Iris pigment epithelial cell (primary cell): ENCODE measurements at places on chromosomes 5 and 9.

DNA sequence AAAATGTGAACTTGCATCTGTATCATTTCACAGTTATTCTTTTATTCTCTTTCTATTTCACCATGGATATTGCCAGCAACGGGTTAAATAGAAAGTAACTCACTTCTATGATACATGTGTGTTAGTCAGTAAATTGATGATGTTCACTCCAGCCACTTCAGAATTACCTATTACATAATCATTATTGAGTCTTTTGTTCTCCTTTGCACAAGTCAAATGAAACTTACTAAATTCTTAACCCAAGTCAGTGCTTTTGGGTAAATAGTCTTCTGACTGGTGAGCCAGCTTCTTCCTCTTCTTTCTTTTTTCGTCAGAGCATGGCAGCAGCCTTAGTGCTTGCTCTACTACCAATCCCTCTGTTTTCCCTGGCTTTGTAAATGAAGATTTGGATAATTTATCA is 344.3 kb downstream of the RAB3C start:
- DNase-seq = no peak

- DNase-seq = no peak
Observed at GRCh38 chr9:2761424-2761823, 44.1 kb downstream of the KCNV2 start.

- DNase-seq = no peak
Observed at GRCh38 chr9:136595245-136596153, 49.7 kb upstream of the NOTCH1 start.

- no peak for DNase-seq
Observed at GRCh38 chr5:169303119-169303515, 2.2 kb upstream of the SLIT3 start.

- peak; percentile 23 for DNase-seq
Observed at GRCh38 chr9:27473111-27473529, 51.0 kb upstream of the IFNK start.

DNA sequence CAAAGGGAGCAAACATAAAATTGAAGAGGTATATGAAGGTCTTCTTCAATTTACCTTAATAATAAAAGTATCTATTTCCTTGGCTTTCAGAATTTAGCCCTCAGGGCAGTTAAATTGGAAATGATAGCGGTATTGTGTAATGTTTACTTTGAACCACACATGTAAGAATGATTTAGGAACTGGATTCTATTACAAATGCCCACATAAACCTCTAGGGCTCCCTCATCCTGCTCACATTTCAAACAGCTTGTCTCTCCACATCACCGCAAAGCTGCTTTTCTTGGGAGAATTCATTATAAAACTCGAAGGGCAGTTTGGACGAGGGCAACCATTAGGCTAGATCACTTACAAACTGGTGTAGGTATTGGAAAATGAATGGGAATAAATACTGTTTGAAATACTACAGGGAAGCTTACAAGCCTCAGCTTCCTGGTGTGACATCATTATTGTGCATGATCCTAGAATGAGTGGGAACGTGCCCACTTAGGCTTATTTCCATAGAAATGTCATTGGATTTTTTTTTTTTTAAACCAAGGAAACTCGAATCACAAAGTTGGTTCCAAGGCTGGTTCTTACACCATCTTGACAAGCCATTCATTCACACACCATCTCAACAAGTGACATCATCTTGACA is 47.3 kb downstream of the MTRR start:
- peak; percentile 28 for DNase-seq

DNA sequence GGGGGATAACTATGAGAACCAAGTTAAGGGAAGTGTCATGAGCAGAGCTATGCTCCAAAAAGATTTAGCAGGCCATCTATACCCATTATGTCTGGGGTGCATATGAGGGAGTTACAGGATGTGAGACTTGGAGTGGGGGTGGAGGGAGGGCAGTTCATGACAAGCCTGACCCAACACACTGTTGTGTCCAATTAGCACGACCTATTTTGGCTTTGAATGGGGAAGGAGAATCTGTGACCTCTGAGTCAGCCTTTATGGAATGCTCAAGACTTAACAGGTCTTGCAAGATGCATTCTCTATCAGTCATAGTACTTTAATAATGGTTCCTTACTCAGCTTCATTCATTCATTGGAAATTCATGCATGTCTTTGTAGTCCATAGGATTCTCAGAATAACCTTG is 71.7 kb downstream of the GRIA1 start:
- DNase-seq = peak; percentile 81

- DNase-seq = peak; percentile 71
Observed at GRCh38 chr9:96135076-96135752, 166.8 kb downstream of the HSD17B3 start.

DNA sequence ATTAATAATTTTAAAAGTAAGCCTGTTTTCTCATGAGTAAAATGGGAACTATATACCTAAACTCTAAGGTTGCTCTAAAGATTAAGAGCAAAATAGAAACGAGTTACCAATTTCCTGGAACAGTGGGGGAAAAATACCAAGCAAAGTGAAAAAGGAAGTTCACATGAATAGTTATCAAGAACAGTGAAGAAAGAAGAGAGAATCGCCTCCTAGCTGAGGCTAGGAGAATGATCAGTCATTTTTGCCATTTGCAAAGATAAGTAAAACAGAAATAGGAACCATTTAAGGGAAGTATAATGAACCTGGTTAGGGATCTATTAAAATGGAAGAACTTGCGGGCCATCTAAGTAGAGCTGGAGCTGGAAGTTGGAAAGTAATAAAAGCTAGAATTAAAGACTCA is 50.7 kb downstream of the P4HA2 start:
- peak; percentile 16 for DNase-seq

DNA sequence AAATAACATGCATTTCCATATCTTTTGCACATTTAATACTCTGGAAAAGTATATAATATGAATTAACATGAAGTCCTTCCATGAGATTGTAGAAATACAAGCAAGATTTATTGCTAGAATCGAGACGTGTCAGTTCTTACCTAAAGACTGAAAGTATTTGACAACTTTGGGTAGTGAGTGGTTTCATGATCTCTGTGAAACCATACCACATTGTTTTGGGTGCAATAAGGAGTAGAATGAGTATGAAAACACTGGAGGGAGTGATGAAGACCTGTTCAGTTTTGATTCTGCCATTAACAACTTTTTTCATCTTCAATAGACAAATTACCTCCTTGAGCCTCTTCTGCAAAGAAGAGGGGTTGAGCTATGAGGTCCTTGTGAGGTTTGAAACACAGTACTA is 133.7 kb downstream of the NUDT12 start:
- no peak for DNase-seq

- DNase-seq = no peak
Observed at GRCh38 chr5:92180391-92180790, 797.3 kb upstream of the ARRDC3 start.

- DNase-seq = no peak
Observed at GRCh38 chr9:135760465-135760864, 58.5 kb downstream of the KCNT1 start.

DNA sequence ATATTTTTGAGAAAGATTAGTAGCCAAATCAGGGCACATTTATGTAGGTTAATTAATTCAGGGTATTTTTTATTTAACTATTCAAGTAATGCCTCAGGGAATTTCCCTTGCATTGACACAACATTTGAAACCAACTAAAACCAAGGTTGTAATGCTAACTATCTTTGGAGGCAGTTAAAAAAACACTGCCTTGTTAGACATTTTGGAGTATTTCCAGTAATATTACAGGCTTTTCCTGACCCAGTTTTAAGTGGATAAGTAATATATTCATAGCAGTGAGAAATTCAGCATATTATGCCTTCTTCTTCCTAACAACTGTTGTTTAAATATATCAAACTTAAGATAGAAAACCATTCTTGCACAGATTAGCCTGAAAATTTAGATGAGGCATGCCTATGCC is 175.1 kb downstream of the TMC1 start:
- no peak for DNase-seq

DNA sequence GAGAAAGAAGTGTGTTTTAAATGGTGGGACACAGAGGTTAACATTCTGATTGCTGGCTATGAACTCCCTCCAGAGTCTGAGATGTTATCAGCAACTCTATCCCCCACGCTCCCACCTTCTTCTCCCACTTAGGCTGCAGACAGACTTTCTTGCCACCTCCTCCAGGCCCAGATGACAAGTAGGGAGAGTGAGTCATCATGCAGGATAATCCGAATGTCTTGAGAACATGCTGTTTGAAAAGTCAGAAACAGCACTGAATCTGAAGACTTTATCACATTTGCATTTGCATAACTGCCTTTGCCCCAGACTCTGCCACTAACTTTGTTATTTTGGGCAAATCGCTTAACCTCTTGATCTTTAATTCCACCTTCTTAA is 139.8 kb downstream of the ESM1 start:
- peak; percentile 84 for DNase-seq

GRCh38 chr9:98104445-98104881 is 14.6 kb downstream of the TRIM14 start:
- DNase-seq = no peak

DNA sequence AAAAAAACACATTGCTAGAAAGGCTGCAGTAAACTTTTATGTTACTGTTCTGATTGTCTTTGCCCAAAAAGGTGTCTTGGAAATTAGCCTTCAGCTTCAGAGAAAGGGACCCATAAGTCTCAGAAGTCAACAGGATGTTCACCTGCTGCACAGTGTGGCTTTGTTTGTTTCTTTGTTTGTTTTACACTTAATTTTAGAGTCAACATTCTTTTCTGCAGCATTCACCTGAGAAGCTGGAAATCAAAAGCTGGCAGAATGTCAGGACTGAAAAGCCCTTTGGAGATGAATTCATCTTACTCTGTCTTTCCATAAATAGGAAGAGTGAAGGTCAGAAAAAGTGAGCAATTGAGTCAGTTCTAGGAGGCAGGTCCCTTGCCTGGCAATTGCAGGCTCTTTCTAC is 170.0 kb downstream of the PAPPA start:
- no peak for DNase-seq

DNA sequence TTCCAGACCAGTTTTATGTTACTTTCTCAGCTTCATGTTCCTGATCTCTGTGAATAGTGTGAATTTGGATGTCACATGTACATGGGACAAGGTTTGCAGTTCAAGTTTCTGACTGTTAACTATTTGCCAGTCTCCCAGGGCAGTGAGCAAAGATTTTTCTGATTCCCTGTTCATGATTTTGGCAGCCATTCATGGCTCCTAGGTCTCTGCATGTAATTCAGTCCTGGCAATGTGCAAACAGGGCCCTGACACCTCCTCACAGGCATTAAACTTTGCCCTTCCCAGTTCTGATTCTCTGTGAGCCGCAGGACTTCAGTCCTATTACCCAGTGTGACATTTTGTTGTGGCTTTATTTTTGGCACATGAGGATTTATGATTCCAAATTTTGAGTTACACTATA is 349.7 kb downstream of the ARRDC3 start:
- no peak for DNase-seq

DNA sequence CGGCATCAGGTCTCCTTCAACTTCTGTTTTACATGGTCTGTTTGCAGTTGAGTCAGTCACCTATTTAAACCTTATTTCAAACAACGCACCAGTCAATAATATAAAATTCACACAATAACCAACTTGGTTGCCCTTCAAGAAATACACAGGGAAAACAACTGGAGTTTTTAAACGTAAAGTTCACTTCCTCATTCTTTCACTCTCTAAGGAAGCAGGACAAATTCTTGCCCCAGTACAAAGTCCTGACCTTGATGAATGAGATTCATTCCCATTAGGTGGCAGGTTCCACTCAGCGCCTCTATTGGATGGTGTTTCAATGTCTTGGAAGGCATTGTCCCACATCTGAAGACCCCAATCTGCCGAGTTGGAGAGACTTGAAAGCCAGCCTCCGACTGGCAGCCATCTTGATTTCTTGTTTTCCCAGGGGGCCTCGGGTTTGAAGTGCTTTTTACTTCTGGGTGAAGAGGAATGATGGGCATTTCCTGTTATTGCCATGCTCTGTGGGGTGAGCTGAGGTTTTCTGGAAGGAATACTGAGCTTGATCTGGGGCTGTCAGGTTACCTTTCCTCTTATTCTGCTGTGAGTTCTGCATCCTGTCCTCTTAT is 105.0 kb downstream of the ACER2 start:
- peak; percentile 12 for DNase-seq

DNA sequence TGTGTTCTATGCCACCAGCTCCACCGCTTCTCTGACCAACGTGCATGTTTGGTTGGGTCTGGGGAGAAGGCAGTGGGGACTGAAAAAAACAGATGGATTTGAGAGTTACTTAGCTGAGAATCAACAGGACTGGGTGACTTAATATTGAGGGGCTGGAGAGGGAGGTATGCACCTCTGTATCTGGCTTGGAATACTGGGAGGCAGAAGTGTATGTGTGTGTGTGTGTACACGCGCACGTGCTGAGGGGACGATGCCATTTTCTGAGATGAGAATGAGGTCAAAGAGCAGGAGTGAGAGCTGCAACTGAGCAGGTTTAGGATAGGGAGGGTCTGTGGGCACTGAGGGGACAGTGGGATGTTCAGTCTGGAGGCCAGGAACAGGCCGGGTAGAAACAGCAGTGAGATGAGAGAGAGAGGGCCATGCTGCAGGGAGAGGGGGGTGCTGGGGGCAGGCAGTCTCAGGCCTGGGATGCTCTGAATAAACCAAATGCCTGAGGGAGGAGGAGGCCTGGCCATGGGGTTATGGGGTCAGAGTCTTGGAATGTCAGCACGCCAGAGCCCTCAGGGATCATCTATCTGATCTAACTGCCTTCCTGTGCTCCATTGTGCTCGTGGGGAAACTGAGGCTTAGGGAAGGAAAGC is 14.0 kb downstream of the PDGFRB start:
- DNase-seq = peak; percentile 92

- DNase-seq = no peak
Observed at GRCh38 chr9:102360846-102361245, 622.4 kb upstream of the GRIN3A start.

DNA sequence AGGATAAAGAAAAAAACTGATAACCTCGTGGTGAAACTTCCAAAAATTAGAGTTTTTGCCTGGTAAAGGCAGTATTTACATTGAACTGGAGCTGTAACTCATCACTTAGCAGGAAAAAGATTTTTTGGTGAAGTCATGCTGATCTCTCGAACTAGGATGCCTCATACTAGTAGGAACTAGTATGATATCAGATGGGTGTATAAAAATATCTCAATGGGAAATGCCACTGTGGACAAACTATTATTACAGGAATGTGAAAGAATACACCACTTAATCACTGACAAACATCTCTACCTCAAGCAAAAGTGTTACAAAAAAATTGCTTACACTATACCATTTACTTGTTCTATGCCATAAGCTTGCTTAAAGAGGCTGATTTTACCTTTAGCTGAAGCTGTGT is 28.4 kb downstream of the RFX3 start:
- peak; percentile 83 for DNase-seq

DNA sequence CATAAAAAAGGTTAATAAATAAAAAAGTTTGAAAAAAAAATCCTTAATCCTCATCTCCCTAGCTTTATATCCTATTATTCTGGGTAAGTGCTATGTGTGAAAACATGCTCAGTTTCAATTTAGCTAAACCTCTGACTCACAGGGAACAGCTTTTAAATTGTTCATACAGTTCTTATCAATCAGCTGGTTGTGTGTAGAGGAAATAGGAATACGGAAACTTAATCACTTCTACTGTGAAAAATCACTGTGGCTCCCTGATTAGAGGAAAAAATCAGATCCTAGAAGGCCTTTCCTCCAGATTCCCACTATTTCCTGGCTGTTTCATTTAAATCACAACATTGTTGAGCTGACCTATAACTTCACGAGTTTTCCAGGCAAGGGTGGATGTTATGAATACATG is 120.5 kb downstream of the MARCHF3 start:
- DNase-seq = no peak

- DNase-seq = no peak
Observed at GRCh38 chr9:72334658-72335337, 30.2 kb downstream of the ZFAND5 start.

- DNase-seq = no peak
Observed at GRCh38 chr5:1178529-1179382, 22.6 kb upstream of the SLC6A19 start.
